ENCODE measurements at places on chromosomes 3 and 15.

- no peak for DNase-seq
These were observed 43.0 kb upstream of the TLE3 start for GRCh38 chr15:70140543-70141375.

DNA sequence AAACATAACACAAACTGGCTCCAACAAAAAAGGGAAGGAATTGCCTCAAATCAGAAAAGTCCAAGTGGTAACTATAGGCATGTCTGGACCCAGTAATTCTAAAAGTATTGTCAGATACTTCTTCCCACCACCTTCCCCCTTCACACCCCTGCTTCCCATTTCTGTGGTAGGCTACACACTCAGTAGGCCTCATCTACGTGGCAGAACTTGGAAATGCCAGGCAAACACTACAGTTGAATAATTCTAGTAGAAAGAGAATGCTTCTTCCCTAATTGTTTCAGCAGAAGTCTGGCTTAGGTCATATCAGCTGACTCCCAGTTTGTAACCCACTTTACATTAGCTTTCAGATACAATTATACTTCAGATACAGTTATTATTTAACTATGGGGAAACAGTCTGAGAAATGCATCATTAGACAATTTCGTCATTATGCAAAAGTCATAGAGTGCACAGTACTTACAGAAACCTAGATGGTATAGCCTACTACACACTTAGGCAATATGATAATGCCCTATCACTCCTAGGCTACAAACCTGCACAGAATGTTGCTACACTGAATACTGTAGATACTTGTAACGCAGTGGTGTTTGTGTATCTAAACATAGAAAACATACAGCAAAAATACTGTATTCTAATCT lies 6.4 kb downstream of the SETMAR start:
- DNase-seq: no peak

DNA sequence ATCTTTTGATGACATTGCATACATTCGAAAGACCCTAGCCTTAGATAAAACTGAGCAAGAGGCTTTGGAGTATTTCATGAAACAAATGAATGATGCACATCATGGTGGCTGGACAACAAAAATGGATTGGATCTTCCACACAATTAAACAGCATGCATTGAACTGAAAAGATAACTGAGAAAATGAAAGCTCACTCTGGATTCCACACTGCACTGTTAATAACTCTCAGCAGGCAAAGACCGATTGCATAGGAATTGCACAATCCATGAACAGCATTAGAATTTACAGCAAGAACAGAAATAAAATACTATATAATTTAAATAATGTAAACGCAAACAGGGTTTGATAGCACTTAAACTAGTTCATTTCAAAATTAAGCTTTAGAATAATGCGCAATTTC lies 16.7 kb downstream of the KCNMB3 start:
- no peak for DNase-seq

- no peak for DNase-seq
These were observed 26.6 kb downstream of the CLDN18 start for GRCh38 chr3:138036572-138036971.

DNA sequence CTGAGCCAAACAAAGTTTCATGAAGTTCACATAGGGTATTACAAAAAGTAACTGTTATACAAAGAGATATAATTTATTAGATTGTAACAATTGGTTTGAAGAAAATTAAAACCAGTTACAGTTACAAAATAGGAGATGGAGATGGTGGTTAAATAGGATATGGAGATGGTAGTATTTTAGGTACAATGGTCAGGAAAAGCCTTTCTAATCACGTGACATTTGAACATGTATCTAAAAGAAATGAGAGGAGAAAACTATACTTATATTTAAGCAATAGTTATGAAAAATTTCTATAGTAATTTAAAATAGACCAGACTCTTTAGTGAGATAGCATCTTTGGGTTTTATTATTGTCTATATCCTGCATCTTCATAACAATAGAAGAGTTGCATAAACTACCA lies 312.9 kb downstream of the RBMS3 start:
- no peak for DNase-seq

- no peak for DNase-seq
These were observed 41.2 kb downstream of the PCCB start for GRCh38 chr3:136291302-136291701.

DNA sequence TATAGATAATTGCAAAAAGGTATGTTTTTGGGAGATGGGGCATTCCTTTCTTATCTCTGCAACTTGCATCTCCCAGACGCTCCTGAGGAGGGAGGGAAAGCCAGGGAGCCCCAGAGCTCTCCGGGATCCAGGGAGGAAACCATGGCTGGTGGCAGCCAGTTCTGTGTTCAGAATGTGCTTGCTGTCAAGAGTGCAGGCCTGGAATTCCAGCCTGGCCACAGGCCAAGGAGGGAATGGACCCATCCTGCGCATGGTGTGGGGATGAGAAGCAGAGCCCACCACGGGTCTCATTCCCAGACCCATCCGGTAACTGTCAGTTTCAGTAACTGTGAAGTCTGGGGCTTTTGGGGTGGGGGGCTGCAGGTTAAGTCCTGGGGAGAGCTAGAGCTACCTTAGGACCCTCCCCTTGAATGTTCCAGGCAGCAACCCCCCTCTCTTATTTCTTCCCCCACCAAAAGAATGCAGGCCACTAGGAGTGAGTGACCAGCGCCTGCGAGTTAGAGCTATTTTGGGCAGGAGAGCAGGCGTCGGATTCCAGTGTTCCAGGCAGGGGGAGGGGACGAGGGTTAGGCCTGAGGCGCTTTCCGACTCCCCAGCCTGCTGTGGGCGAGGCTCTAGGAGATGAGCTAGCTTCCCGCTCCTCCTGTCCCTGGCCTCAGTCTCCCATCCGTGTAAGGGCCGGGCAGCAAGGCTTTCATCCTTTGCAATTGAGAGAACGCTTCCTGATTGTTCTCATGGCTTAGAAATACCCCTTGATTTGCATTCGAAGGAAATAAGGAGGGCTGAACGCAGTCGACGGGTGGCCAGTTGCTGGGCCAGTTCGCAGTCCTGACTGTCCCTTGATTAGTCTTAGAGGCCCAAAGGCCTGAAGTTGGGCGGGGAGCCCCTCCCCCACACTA lies 781 bp upstream of the DAG1 start:
- DNase-seq: peak; percentile 93

GRCh38 chr15:40104865-40105516 lies 3.7 kb downstream of the BMF start:
- DNase-seq: peak; percentile 96

DNA sequence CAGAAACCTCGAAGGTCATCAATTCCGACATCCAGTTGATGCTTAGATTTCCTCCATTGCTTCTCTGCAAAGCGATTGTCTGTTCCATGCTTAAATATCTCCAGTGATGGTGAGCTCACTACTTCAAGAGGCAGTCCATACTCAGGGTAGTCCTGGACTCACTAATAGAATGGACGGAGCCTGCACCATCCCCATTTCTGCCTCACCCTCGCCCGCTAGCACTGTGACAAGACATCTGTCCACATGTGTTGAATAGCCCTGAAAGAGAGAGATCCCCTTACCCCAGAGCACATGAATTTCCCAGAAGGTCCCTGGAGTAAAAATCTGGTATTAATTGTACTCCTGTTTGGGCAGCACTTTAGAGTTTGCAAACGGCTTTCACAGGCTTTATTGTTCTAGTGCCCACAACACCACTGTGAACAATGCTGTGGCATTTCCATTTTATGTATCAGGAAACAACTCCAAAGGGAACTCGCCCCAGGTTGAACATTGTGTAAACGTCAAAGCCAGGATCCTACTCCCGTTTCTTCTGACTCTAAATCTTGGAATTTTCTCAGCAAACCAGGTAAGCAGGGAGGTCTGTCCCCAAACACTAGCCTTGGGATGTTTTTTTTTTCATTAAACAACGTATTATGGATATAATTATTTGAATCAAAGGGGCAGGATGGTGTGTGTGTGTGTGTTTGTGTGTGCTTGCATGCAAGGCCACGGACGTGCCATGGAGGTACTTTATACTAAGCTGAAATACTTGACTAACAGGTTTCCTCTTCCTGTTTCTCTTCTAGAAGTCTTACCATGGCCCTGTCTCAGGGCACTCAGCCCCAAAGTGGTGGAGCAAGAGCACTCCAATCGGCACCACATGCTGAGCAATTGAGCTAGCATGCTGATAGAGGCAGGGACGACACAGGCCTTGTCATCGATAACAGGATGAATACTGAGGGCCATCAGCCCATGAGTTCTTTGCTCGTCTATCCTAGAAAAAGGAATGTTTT lies 198.3 kb downstream of the OPA1 start:
- DNase-seq: no peak

DNA sequence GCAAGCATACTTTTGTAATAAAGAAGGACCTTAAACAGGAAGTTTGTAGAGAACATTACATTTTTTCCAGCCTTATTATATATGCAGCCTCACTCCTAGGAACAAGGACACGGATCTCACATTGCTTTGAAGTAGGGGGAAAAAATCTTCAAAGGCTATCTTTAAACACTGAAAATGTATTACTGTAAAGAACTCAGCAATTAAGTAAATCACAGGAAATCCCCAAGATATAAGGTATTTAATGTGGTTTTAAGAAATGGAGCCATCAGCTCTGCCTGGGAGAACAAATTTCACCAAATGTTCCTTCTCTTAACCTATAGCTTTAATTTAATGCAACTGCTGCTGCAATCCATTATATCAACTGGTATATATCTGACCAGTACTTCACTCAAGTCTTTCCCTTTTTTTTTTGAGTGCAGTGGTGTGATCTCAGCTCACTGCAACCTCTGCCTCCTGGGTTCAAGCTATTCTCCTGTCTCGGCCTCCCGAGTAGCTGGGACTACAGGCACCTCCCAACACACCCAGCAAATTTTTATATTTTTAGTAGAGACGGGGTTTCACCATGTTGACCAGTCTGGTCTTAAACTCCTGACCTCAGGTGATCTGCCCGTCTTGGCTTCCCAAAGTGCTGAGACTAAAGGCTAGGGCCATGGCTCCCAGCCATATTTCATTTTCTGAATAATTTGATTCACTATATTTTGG lies 2.8 kb downstream of the BTLA start:
- no peak for DNase-seq

DNA sequence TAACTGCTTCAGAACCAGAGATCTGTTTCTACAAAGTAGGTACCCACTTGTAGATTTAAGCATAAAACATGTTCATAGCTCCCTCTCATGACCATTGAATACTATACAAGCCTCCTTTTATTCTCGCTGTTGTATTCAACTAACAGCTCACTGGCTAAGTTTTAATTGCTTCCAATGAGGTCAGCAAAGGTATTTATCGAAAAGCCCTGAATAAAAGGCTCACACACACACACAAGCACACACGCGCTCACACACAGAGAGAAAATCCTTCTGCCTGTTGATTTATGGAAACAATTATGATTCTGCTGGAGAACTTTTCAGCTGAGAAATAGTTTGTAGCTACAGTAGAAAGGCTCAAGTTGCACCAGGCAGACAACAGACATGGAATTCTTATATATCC lies at the start of gene FGF7:
FGF7 (plus strand) TSS at position 222 of the 400 bp plus-strand sequence. CDS start 1,056 bp downstream, outside the sequence.
- DNase-seq: peak; percentile 56

DNA sequence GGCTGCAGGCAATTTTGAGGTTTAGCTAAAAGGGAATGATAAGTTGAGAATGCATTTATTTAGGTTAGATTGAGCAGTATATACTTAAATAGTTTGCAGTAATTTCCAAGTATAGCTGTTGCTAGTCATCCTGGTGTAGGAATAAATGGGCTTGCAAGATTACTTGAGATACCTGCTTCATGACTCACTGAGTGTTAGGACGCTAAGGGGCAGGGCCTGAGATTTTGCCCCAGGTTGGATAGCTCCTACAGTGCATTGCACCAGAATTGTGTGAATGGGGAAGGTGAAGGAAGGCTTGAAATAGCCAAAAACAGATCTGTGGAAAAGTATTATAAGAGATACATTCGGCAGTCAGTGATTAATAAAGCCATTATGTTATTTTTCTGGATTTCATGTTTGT lies 72.8 kb downstream of the KCNH8 start:
- DNase-seq: no peak

DNA sequence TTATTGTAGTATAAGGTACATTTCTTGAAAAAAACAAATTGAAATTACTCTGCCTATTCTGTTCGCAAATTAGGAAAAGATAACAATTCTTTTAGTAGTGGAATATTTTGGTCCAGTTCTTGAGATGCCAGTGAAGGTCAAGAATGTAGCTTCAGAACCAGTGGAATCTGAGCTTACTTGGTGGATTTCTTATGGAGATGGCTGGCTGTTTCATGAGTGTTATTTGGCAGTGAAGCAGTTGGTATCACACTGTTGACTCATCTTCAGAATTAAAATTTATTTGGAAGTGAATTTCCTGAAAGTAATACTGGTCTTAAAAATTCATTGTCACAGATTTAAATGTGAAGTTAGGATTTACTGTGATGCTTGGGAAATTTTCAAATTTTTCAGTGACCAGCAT lies 19.1 kb downstream of the RNF13 start:
- no peak for DNase-seq

DNA sequence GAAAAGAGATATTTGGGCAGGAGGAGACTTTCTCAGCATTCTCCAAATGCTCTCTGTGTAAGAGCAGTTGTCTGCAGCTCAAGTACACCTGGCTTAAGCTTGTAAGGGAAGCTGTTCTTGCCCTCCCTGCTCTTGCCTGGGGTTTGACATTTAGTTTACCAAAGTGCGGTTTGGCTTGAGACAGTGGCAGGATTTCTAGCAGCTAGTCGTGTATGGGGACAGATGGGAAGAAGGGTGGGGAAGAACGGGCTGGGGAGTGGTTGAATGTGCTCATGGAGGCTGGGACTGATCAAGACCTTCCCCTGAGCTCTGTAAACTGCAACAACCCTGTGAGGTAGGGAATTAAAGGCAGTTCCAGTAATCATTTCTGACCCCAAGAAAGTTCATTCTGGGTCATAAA lies 39.8 kb downstream of the SQOR start:
- no peak for DNase-seq

GRCh38 chr3:45807681-45808540 lies 11.6 kb upstream of the SLC6A20 start:
- DNase-seq: no peak

DNA sequence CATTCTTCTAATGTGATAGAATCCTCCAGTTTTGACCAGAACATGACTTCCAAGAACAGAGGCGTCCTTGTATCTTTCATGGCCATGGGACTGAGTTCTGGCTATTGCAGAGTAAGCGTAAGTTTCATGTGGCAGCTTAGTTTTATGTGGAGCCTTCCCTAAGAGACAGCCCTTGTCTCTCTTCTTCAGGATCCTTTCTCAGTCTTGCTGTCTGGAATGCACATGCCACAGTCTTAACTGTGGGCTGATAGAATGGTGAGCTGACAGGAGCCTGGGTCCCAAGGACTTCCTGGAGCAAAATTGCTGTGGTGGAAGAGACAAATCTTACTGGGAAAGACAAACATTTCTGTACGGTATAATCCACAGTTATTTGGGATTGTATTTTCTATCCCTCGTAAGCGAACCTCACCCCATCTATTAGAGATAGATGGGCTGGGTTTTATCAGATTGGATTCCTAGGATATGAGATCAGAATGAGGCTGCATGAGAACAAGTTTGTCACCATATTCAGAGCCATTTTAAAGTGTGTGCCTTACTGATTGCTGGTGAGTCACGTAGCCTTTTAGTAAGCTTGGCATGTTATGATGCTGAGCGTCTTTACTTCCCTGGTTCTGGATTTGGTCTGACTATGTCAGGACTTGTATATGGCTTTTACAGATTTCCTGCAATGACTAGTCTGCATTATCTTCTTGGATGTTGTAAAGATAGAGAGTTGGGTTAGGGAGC lies 32.8 kb downstream of the CDIN1 start:
- DNase-seq: no peak

GRCh38 chr3:16841041-16841753 lies 43.6 kb upstream of the PLCL2 start:
- DNase-seq: no peak

GRCh38 chr15:59303633-59304032 lies 69.0 kb downstream of the MYO1E start:
- DNase-seq: no peak

GRCh38 chr3:2096216-2096615 lies 2.5 kb upstream of the CNTN4 start:
- DNase-seq: no peak

Measured in sigmoid colon (tissue), 7 donors.